Testis (tissue), 5 donors: ENCODE measurements at places on chromosomes 6 and 20. TPM values are rescaled to one million over a fixed set of nuclear protein-coding genes. Genes with fewer than 3 reads are reported as not detected.

GRCh38 chr6:122569230-122569771 lies 40.9 kb upstream of the PKIB start:
- DNase-seq: no peak
- no peak overlapping the region for H3K4me3 ChIP-seq
- no peak overlapping the region for H3K27ac ChIP-seq

GRCh38 chr6:131549811-131550210 lies 23.2 kb upstream of the ARG1 start:
- no peaks in the 10 kb centered on the region for H3K27me3 ChIP-seq
- H3K36me3 ChIP-seq: no peaks in the 10 kb centered on the region
- H3K27ac ChIP-seq: no peak overlapping the region
- no peak overlapping the region for H3K4me3 ChIP-seq
- peaks cover 7% of the 10 kb centered on the region for H3K4me1 ChIP-seq
- no peak for DNase-seq

DNA sequence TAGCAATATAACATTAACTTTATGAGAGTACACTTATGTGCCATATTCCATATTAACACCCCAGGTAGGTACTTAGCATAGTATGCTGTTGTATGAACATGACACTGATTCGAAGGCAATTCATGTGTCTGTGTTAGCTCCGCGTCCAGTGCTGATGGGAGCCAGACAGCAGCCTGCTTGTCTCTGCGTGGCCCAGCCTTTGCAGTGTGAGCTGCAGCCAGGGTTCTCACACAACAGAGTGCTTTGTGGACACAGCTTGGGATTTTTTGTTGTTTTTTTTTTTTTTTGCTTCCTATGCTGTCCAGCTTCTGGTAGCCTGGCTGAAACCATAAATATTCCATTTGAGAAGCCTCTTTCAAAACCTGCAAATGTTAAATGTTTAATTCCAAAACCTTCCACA lies 350.9 kb downstream of the SMOC2 start:
- no peak overlapping the region for H3K4me3 ChIP-seq
- no peak for DNase-seq
- no peak overlapping the region for H3K27ac ChIP-seq
- H3K27me3 ChIP-seq: no peaks in the 10 kb centered on the region
- no peaks in the 10 kb centered on the region for H3K36me3 ChIP-seq
- no peaks in the 10 kb centered on the region for H3K4me1 ChIP-seq

GRCh38 chr6:111738631-111739030 lies 133.0 kb upstream of the TRAF3IP2 start:
- no peaks in the 10 kb centered on the region for H3K27me3 ChIP-seq
- H3K36me3 ChIP-seq: no peaks in the 10 kb centered on the region
- no peak overlapping the region for H3K4me3 ChIP-seq
- DNase-seq: no peak

- H3K4me1 ChIP-seq: peaks cover 15% of the 10 kb centered on the region
- no peaks in the 10 kb centered on the region for H3K27me3 ChIP-seq
- DNase-seq: no peak
- no peaks in the 10 kb centered on the region for H3K36me3 ChIP-seq
- H3K27ac ChIP-seq: no peak overlapping the region
- no peak overlapping the region for H3K4me3 ChIP-seq
These were observed 5.6 kb upstream of the IFNGR1 start for GRCh38 chr6:137224799-137225198.

GRCh38 chr6:4675121-4675520 lies 101.1 kb upstream of the CDYL start:
- H3K4me3 ChIP-seq: no peak overlapping the region
- H3K36me3 ChIP-seq: no peaks in the 10 kb centered on the region
- H3K27ac ChIP-seq: no peak overlapping the region

DNA sequence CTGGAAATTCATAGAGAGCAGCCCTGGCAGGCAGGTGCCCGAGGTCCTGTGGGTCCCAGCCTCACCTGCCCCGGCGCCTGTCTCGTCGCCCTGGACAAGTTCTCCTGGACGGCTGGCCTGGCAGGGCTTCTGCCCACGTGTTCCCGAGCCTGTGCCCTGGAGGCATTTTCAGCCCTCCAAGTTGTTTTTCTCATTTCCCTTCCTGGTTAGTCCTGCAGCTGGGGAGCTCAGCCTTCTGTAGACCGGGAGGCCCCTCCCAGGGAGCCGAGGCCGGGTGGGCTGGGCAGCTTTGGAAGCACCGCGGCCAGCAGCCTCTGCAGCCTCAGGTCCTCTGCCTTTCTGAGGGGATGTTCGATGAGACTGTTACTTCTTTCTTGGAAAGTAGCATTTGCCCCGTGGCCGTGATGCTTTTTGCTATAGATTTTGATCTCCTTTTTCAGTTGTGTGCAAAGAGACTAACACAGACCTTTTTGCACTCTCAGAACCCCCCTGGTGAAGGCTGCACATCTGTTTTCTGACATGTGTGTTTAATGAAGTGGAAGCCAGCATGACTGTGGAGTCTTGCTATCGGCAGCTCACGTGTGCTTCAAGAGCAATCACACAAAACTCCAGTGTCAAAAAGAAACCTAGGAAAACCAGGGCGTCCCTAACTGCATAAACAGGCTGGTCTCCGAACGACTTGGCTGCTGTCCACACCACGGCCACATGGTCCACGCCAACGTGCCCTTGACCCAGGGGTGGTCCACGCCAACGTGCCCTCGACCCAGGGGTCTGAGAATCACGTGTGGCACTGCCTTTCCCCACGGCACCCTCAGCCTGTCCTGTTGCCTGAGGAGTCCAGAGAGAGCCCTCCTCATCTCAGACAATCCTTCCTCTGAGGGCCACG lies 207.5 kb downstream of the SMOC2 start:
- no peaks in the 10 kb centered on the region for H3K36me3 ChIP-seq
- no peaks in the 10 kb centered on the region for H3K27me3 ChIP-seq
- H3K4me1 ChIP-seq: peaks cover 28% of the 10 kb centered on the region
- DNase-seq: peak; percentile 27

- no peaks in the 10 kb centered on the region for H3K27me3 ChIP-seq
- no peaks in the 10 kb centered on the region for H3K36me3 ChIP-seq
- no peak overlapping the region for H3K27ac ChIP-seq
- no peak for DNase-seq
- H3K4me3 ChIP-seq: no peak overlapping the region
These were observed 23.7 kb upstream of the QKI start for GRCh38 chr6:163390770-163391169.

- H3K27me3 ChIP-seq: no peaks in the 10 kb centered on the region
- no peak overlapping the region for H3K27ac ChIP-seq
- DNase-seq: no peak
- no peak overlapping the region for H3K4me3 ChIP-seq
- no peaks in the 10 kb centered on the region for H3K36me3 ChIP-seq
These were observed 15.5 kb downstream of the TMEM151B start for GRCh38 chr6:44285552-44286284.

GRCh38 chr6:144053601-144054000 lies 41.8 kb downstream of the SF3B5 start:
- DNase-seq: no peak
- H3K27ac ChIP-seq: no peak overlapping the region
- H3K4me3 ChIP-seq: no peak overlapping the region
- H3K4me1 ChIP-seq: no peaks in the 10 kb centered on the region
- H3K36me3 ChIP-seq: no peaks in the 10 kb centered on the region

DNA sequence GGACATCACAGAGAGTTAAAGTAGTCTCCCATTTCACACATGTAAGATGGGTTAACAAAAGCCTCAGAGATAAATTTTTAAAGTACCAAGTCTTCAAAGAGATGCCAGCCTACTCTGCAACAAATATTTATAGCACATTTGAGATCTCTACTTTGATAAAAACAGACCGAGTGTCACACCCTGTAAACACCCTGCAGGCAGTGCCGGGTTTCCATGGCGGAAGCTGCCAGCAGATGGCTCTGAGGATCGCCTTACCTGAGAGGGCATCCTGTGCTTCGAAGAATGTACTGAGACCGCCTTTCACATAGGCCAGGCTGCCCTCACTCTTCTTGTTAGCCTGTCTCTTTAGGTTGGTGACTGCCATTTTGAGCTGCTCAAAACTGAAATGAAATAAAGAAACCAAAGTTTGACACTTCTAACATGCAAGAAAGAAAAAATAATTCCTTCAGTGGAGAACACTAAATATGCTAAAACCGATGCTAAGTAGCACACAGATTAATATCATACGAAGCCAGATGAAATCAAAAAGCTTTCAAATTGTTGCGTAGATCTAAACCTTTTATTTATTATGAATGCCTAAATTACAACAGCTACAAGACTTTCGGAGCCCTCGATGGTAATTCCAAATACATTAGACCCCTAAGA lies 39.3 kb downstream of the HUS1B start:
- no peak for DNase-seq
- H3K36me3 ChIP-seq: no peaks in the 10 kb centered on the region
- H3K4me3 ChIP-seq: no peak overlapping the region
- H3K27ac ChIP-seq: no peak overlapping the region

- H3K4me1 ChIP-seq: no peaks in the 10 kb centered on the region
- H3K36me3 ChIP-seq: no peaks in the 10 kb centered on the region
- no peak overlapping the region for H3K27ac ChIP-seq
- no peak for DNase-seq
These were observed 44.2 kb downstream of the MYLK4 start for GRCh38 chr6:2706558-2706957.

- no peak overlapping the region for H3K27ac ChIP-seq
- no peak overlapping the region for H3K4me3 ChIP-seq
- no peaks in the 10 kb centered on the region for H3K27me3 ChIP-seq
- DNase-seq: no peak
These were observed 67.6 kb downstream of the MRPL14 start for GRCh38 chr6:44059359-44060346.

Gene HLA-G
- total RNA-seq: 1.2 TPM

Gene GPR6
- total RNA-seq: not detected

Gene MAK
- 5.3 TPM for total RNA-seq

Gene TP53INP2
- total RNA-seq: 35.3 TPM

Gene KCNS1
- 4.6 TPM for total RNA-seq

Gene TRIM31
- 0.50 TPM for total RNA-seq

Gene CRISP3
- total RNA-seq: 0.12 TPM

Gene MATN4
- 2.8 TPM for total RNA-seq
